ENCODE measurements at places on chromosomes 7 and 10. TPM values are rescaled to one million over a fixed set of nuclear protein-coding genes. Genes with fewer than 3 reads are reported as not detected.

DNA sequence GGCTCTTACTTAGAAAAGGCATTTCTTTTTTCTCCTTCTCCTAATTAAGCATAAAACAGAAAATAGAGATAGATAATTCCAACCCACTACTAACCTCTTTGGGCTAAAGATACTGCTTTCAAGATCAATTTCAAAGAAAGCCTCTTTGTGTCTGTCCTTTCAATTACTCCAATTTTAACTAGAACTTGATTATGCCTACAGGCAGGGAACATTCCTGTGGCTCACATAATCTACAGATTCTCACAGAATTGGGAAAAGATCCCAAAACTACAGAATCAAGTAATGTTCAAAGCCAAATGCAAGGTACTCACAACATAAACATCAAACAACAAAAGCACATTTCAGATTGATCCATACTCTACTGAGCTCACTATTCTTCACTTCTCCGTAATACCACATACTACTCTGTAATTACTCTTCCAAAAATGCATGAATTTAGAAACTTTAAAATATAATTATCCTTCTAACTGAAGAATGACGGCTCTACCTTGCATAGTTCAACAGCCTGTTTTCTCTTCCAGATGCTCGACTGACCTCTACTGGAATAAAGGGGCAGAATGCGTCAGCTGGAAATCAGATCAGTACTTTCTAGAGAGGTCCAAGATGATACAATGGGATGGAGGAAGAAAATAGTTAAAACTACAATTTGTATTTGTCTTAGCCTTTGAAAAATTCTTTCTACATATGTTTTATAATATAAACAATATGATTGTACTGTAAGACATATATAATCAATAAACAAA is 3.9 kb downstream of the MTERF1 start:
- no peak for DNase-seq

GRCh38 chr7:84822941-84823510 is 363.8 kb downstream of the SEMA3D start:
- DNase-seq: no peak

DNA sequence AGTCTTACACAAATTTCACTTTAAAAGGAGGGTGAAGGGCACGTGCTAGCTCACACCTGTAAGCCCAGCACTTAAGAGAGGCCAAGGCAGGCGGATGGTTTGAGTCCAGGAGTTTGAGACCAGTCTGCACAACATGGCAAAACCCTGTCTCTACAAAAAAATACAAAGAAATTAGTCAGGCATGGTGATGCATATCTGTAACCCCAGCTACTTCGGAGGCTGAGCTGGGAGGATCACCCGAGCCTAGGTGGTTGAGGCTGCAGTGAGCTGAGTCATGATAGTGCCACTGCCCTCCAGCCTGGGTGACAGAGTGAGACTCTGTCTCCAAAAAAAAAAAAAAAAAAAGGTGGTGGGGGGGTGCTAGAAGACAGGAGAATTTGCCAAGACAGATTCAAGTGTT is 237.3 kb upstream of the KLF14 start:
- DNase-seq: no peak

DNA sequence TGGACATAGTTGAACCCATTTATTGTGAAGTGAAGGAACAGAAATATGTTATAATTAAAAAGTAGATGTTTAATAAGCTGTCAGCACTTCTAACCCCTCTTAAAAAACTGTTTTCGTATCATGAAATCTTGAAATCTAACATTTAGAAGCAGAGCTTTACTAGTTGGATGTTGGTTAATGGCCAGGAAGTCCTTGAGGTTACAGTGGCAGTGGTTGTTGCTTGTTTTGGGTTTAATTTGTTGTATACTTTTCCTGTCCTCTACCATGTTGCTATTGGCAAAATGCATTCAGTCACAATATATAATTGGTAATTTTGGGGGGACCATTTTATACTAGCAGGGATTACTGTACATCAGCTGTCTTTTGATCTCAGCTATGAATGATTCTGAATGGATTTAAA is 60.7 kb downstream of the EXOC4 start:
- no peak for DNase-seq

DNA sequence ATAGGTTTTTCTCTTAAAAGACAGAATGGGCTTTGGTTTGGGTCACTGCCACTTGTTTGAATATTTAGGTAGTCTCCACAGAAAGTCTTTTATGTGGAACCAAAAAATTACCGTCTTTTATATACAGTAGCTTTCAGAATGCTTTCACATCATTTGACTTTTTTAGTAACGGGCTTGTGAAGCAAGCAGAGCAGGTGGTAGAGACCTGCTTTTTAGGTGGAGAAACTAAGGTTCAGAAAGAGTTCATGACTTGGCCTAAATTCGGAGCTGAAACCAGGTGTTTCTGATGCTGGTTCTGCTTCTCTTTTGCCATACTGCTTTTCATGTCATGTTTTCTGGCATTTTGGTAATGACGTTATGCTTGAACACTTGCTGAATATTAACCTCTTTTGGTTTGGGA is 36.3 kb downstream of the GARS1 start:
- no peak for DNase-seq

GRCh38 chr7:116702046-116702785 is 30.2 kb downstream of the MET start:
- DNase-seq: no peak

DNA sequence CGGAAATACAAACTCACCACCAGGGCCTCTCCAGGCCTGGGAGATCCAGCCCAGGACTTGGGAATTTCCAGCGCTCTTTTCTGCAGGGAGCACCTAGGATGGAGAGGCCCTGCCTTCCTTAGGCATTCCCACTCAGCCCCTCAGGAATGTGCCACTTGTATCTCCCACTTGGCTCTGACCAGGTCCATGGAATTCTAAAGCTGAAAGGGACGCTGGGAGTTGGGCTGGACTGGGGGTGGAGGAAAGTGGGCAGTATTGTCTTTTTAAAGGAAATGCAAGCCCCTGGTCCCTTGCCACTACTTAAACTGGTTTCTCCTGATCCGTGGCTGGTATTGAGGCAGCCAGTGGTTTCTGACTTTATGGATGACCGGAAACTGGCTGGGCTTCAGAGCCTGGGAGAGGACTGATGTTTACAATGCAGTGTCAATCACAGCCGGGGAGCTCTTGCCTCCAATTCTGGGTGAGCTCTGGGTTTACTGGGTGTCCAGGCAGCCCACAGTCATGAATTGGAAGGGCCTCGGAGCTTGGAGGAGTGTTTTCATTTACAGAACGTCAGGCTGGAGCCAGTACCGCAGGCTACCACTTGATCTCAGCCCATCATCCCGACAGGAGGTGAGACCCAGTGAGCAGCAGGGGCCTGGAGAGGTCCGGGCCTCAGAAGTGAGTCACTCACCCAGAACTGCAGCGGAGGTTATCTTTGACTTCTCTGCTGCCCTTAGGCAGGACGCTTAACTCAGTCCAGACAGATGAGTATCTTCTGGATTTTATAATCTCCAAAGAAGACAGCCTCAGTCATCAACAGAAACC is 27.3 kb downstream of the AGAP3 start:
- DNase-seq: no peak

DNA sequence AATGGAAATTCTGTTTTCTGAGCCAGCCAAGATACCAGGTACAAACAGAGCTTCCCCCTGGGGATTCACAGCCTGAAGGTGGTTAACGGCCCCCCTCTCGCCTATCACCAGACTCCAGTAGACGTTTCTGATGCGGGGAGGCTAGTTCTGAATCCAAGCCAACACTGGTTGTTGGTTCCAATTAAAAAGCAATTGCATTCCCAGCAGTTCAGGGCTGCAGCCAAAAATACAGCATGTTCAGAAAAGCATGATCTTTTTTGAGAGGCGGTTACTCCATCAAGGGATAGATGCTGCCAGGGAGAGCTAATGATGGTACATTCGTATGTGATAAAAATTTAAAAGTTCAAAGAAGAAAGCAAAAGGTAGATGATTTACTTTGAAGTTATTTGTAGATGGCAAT is 481.0 kb downstream of the GALNT17 start:
- DNase-seq: no peak

DNA sequence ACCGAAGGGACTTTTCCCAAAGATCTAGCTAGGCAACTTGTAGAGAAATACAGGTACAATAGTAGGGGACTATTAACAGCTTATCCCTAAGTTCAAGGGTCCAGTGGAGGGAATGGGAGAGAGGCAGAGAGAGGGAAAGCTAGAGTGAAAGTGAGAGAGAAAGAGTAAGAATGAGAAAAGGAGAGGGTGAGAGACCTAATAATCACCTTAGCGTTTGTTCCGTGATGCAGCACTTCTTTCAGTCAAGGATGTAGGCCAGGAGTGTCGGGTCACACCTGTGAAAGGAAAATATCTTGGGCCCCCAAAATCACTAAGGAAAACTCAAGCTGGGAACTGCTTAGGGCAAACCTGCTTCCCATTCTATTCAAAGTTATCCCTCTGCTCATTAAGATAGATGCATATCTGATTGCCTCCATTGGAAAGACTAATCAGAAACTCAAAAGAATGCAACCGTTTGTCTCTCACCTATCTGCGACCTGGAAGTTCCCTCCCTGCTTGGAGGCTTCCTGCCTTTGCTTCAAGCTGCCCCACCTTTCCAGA is 75.2 kb downstream of the ST8SIA6 start:
- no peak for DNase-seq

DNA sequence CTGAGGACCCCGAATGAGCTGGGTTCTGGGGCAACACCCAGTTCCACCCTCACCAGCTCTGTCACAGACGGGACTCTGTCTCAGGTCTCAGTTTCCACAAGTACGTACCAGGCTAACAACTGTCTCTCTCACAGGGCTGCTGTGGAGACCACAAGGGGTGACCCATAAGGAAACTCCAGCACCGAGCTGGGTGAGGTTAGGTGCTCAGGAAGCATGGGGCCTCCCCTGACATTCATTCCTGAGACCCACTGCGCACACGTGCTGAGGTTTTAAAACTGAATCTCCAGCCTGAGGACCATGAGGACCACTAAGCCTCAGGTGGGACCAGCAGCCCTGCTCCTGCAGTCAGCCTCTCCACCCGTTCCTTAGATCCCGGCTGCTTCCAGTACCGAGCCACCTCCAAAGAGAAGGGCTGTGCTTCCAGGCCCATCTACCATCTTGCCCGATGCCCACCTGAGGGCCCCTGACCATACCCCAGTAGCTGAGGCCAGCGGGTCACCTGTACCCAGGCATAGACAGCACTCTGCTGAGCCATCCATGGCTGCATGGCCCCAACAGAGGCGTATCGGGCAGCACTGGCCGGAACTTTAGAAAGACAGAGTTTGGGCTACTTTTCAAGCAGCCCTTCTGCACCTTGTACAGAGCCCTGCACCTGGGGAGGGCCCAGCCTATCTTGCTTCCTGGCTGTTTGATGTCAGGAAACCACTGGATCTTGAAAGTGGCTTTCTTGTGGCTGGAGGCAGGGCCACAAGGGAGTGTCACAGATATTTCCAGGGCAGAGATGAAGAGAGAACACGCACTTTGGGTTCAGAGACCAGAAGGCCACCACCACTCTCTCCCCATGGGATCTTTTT is 18.7 kb downstream of the HSPA12A start:
- DNase-seq: peak; percentile 53

- DNase-seq: no peak
Observed at GRCh38 chr7:130479716-130480400, 12.0 kb upstream of the MEST start.

ABCC2 gene
- total RNA-seq: 0.41 TPM

DNA sequence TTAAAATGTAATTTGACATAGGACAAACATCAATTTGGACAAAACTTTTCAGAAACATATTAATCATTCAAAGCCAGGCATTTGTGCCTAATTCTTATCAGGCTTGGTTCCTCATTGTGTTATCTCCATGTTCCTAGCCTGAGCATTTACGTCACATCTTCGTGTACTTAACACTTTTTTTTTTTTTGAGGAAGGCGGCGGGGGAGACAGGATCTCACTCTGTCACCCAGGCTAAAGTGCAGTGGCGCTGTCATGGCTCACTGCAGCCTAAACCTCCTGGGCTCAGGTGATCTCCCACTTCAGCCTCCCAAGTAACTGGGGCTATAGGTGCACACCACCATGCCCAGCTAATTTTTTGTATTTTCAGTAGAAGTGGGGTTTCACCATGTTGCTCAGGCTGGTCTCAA is 19.8 kb downstream of the HNRNPA2B1 start:
- DNase-seq: no peak

LAMB1 gene
- total RNA-seq: 198 TPM

LRRC18 gene
- total RNA-seq: not detected

DNA sequence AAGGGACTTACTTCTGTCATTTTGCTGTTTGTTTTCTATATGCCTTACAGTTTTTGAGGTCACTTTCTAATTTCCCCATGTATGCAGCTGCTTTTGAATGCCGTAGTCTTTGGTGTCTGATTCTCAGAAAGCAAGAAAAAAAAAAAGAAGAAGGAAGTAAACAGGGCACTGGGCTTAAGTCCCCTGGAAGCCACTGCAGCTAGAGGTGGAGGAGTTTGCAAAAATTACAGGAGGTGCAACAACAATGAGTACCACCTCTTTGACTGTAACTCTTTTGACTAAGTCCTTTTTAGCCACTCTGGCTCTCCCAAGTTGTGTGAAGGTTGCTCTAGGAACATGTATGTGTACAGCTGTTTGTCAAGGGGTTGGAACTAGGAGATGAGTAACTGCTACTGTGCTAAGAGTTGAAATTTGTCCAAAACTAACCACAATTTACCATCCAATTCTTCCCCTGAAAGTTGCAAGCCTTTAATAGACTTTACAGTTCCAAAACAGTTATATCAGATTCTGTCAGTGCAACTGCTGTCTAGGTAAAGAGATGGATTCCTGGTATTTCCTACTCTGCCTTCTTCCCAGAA is 588.0 kb upstream of the LRRN3 start:
- DNase-seq: no peak

DNA sequence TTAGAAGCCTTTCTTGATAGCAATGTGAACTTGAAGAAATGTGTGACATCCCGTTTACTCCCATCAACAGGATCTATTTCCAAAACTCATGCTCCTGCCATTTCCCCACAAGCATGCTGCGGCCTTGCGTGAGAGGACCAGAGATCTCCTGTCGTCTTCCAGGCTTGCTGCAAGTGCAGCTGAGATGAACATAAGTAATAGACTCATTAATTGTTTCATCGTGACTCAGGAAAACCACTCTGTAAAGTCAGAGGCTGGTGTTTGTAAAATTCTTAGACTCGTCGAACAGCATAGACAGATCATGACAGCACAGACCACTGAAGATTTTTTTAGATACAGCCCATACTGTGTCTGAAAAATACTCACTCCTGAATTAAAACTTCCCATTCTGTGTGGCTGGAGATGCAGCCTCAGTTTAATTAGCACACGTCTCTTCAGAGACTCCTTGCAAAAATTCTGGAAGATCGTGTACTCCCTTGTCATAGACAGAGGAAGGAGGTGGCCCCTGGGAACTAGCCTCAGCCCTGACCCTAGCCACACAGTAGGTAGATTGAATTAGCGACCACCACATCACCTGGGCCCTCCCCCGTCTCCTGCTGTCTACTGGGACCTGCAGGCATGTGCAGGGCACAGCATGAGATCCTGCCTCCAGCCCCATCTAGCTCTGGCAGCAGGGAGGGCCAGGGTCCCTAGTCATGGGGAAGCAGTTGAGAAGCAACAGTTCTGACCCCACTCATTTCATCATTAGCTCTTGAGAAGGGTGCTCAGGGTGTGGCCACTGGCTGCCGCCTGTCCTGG is 226.0 kb downstream of the CELF2 start:
- DNase-seq: no peak

- no peak for DNase-seq
Observed at GRCh38 chr7:137408126-137408525, 64.6 kb upstream of the PTN start.
